Activated CD4-positive, alpha-beta T cell treated with anti-CD3 and anti-CD28 coated beads, Interleukin-2, amount 10 ng/mL, durations not matched to agents 24 days and 14 days (primary cell): ENCODE measurements at places on chromosomes 5 and 9. TPM values are rescaled to one million over a fixed set of nuclear protein-coding genes. Genes with fewer than 3 reads are reported as not detected.
A peak's percentile ranks its signal among the peaks of the same experiment; 100 is the strongest.

GRCh38 chr9:25677301-25678146 is 720 bp downstream of the TUSC1 start:
- H3K4me3 ChIP-seq: peak overlapping the region; percentile 52
- H3K36me3 ChIP-seq: no peaks in the 10 kb centered on the region
- DNase-seq: peak; percentile 61
- no peaks in the 10 kb centered on the region for H3K4me1 ChIP-seq
- H3K27me3 ChIP-seq: peaks cover 9% of the 10 kb centered on the region

- no peak overlapping the region for H3K27ac ChIP-seq
- DNase-seq: no peak
- H3K27me3 ChIP-seq: no peaks in the 10 kb centered on the region
- H3K36me3 ChIP-seq: peaks cover 26% of the 10 kb centered on the region
Observed at GRCh38 chr5:179777456-179777855, 16.3 kb upstream of the LTC4S start.

GRCh38 chr9:105187781-105188180 is 56.7 kb upstream of the SLC44A1 start:
- no peaks in the 10 kb centered on the region for H3K36me3 ChIP-seq
- no peak overlapping the region for H3K4me3 ChIP-seq
- no peaks in the 10 kb centered on the region for H3K4me1 ChIP-seq
- H3K27me3 ChIP-seq: peaks cover 20% of the 10 kb centered on the region

GRCh38 chr5:54835647-54836046 is 149.7 kb downstream of the ESM1 start:
- no peaks in the 10 kb centered on the region for H3K36me3 ChIP-seq
- no peak overlapping the region for H3K27ac ChIP-seq
- DNase-seq: no peak

DNA sequence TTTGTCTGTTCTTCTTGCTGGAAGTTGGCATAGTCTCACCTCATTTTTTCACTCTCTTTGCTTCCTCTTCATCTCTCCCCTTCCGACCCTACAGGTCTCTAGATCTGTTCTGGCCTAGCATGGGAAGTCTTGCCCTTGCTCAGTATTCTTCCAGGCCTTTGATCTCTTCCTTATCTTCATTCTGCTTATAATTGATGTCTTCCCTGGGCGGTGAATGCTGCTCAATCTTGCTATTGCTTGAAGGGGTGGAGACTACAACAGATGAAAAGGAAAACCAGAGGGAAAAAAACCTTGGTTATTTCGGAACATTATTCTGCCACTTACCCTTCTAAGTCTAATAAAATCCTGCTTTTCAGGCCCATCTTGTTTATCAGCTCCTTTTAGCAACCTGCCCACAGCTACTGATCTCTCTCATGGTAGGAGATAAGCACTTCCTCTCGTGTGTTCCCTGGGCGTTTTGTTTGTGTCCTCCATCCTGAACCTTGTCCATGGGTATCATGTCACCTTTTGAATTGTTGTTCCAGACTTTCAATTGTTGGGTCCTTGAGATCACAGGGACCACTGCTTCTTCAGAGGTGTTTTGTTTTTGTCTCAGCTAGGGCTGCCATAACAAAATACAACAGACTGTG is 375.6 kb downstream of the ADGRV1 start:
- peaks cover 4% of the 10 kb centered on the region for H3K4me1 ChIP-seq
- no peaks in the 10 kb centered on the region for H3K36me3 ChIP-seq
- no peak overlapping the region for H3K27ac ChIP-seq
- H3K4me3 ChIP-seq: no peak overlapping the region
- no peak for DNase-seq

- peaks cover 4% of the 10 kb centered on the region for H3K27me3 ChIP-seq
- H3K27ac ChIP-seq: no peak overlapping the region
- H3K36me3 ChIP-seq: no peaks in the 10 kb centered on the region
- DNase-seq: no peak
- H3K4me1 ChIP-seq: no peaks in the 10 kb centered on the region
- no peak overlapping the region for H3K4me3 ChIP-seq
Observed at GRCh38 chr9:105673850-105674387, 11.7 kb downstream of the TAL2 start.

DNA sequence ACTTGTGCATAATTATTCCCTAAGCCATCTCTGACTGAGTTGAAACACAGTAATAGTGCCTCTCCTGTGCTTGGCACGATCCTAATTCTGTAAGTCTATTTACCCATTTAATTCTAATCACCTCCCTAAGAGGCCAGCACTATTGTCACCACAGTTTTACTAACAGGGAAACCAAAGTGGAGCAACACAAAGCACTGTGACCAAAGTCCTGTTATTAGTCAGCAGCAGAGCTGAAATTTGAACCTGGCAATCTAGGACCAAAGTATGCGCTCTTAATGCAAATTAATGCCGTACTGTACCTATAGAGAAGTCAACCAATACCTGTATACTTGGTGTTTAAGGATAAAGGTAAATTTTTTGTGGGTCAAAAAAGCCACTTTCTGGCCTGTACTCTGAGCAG is 77.1 kb upstream of the CNTLN start:
- DNase-seq: no peak
- no peaks in the 10 kb centered on the region for H3K27me3 ChIP-seq
- H3K27ac ChIP-seq: no peak overlapping the region
- no peak overlapping the region for H3K4me3 ChIP-seq
- H3K4me1 ChIP-seq: no peaks in the 10 kb centered on the region
- H3K36me3 ChIP-seq: no peaks in the 10 kb centered on the region

DNA sequence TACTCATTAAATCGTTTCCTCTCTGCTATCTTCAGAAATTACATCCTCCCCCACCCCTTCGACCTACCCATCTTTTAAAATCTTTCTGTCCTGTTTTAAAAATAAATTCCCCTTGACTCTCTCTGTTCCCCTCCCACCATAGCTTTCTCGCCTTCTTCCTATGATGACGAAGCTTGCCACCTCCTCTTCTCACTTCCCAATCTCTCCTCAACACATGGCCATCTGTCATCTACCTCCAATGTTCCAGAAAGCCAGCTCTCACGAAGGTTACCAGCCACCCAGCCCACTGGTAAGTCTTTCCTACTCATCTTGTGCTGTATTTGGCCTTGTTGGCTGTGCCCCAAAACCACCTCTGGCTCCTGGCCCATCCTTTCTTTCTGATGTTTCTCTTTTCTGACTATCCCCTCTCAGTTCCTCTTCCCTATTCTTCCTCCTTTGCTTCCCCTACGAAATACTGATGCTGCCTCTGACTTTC is 346.3 kb downstream of the ENC1 start:
- H3K27ac ChIP-seq: no peak overlapping the region
- no peak overlapping the region for H3K4me3 ChIP-seq
- H3K27me3 ChIP-seq: peaks cover 4% of the 10 kb centered on the region
- no peak for DNase-seq
- no peaks in the 10 kb centered on the region for H3K36me3 ChIP-seq

GRCh38 chr9:1604942-1605560 is 410.1 kb upstream of the SMARCA2 start:
- H3K27ac ChIP-seq: no peak overlapping the region
- no peaks in the 10 kb centered on the region for H3K36me3 ChIP-seq
- no peaks in the 10 kb centered on the region for H3K27me3 ChIP-seq
- H3K4me1 ChIP-seq: no peaks in the 10 kb centered on the region
- DNase-seq: peak; percentile 58

DNA sequence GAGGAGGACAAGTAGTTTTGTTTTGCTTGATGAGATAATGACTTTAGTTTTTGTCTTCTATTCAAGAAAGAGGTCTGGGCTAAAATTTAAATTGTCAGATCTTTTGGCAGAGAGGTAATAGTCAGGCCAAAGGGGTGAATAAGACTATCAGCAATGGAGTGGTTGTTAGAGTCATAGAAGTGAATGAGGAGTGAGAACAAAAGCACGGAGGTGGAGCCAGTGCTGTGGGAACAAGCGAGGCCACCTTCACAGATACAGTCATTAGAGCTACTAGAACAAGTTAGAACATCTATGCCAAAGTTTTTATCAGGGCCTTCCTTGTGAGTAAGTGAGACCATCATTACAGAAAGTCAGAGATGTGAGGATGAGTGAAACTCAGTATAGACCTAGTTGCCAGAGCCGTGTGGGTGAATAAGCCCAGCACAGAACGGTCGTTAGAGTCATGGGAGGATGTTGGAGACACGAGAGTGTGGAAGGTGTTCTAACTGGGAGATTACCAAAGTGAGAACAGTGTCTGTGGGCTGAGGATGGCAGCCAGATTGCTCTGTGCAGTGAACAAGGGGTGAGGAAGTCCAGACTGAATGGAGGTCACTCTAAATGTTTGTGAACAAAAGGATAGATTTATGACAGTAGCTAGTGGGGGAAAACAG is 135.1 kb downstream of the RPS23 start:
- no peak overlapping the region for H3K27ac ChIP-seq
- no peak overlapping the region for H3K4me3 ChIP-seq
- DNase-seq: no peak
- H3K27me3 ChIP-seq: no peaks in the 10 kb centered on the region
- no peaks in the 10 kb centered on the region for H3K4me1 ChIP-seq

DNA sequence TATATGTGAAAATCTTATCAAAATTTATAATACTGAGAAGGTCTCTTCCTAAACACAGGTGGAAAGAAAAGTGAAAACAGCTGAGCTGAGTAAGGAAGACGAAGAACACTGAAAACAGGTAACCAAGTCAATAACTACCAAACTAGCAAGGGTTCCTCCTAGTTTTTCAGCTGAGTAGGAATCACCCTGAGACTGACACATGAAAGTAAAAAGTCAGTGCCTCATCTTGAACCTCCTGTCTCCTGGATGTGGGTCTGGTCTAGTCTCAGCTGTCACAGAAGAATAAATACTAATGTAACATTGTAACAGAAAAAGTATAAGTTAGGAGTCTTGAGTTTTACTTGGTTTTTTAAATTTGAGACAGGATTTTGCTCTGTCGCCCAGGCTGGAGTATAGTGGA is 121.0 kb downstream of the MEF2C start:
- no peak for DNase-seq
- no peaks in the 10 kb centered on the region for H3K4me1 ChIP-seq
- peaks cover 5% of the 10 kb centered on the region for H3K27me3 ChIP-seq
- H3K36me3 ChIP-seq: no peaks in the 10 kb centered on the region

GRCh38 chr9:123611226-123611625 is 255.2 kb downstream of the CRB2 start:
- H3K36me3 ChIP-seq: no peaks in the 10 kb centered on the region
- no peak overlapping the region for H3K27ac ChIP-seq
- no peaks in the 10 kb centered on the region for H3K4me1 ChIP-seq
- H3K27me3 ChIP-seq: no peaks in the 10 kb centered on the region
- DNase-seq: no peak

GRCh38 chr5:10704949-10705621 is 55.9 kb downstream of the DAP start:
- H3K4me3 ChIP-seq: no peak overlapping the region

The POLE3 gene
- total RNA-seq: 81.4 and 84.4 TPM in 2 replicates

GRCh38 chr9:135320943-135321342 is 158.6 kb upstream of the PPP1R26 start:
- no peak overlapping the region for H3K4me3 ChIP-seq
- no peaks in the 10 kb centered on the region for H3K4me1 ChIP-seq
- no peak for DNase-seq
- H3K27me3 ChIP-seq: no peaks in the 10 kb centered on the region
- no peak overlapping the region for H3K27ac ChIP-seq
- H3K36me3 ChIP-seq: no peaks in the 10 kb centered on the region

DNA sequence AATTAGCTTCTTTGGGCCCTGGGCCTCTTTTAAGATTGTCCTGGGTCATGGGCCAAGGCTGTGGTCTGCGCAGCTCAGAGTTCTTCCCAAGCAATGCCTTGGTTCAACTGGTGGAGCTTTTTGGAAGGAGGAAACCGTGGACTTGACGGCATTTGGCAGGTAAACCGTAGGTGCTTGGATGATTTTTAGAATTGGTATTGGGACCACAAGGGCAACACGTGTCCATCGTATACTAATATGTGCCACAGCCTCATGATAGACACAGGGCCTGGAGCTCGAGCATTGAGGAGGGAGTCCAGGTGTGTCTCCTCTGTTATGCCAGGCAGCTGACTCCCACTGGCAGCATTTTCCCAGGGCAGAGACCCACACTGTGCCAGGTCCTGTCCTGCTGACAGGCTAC is 120.9 kb upstream of the PITX1 start:
- no peaks in the 10 kb centered on the region for H3K36me3 ChIP-seq
- peaks cover 5% of the 10 kb centered on the region for H3K27me3 ChIP-seq
- no peak overlapping the region for H3K4me3 ChIP-seq
- no peak overlapping the region for H3K27ac ChIP-seq
- no peak for DNase-seq
- no peaks in the 10 kb centered on the region for H3K4me1 ChIP-seq

GRCh38 chr9:15295761-15296405 is 11.1 kb downstream of the TTC39B start:
- no peaks in the 10 kb centered on the region for H3K27me3 ChIP-seq
- peak overlapping the region; percentile 72 for H3K4me3 ChIP-seq

DNA sequence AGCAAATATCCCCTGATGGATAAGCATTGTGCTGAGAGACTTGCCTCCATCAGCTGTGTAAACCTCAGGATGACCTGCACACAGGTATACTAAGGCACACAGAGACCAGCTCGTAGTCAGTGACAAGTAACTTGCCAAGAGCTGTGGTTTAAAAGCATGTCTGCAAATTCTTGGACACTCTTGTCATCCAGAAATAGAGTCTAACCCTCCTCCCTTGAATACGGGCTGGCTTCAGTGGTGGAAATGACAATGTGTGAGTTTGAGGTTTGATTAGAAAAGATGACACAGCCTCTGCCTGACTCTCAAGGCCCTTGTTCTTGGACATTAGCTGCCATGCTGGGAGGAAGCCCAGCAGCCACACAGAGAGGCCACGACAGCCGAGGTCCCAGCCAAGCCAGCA is 114.4 kb downstream of the GADD45G start:
- H3K27me3 ChIP-seq: no peaks in the 10 kb centered on the region
- peaks cover 30% of the 10 kb centered on the region for H3K4me1 ChIP-seq
- no peak for DNase-seq
- H3K27ac ChIP-seq: no peak overlapping the region
- no peak overlapping the region for H3K4me3 ChIP-seq
- peaks cover 45% of the 10 kb centered on the region for H3K36me3 ChIP-seq

The DHX29 gene
- 18.0 and 18.2 TPM in 2 replicates for total RNA-seq

- no peak overlapping the region for H3K27ac ChIP-seq
- H3K36me3 ChIP-seq: no peaks in the 10 kb centered on the region
- H3K4me3 ChIP-seq: no peak overlapping the region
- H3K27me3 ChIP-seq: no peaks in the 10 kb centered on the region
- DNase-seq: no peak
Observed at GRCh38 chr9:78871452-78872331, 574.8 kb downstream of the PSAT1 start.

- H3K4me3 ChIP-seq: no peak overlapping the region
- H3K36me3 ChIP-seq: peaks cover 8% of the 10 kb centered on the region
- no peak for DNase-seq
- no peaks in the 10 kb centered on the region for H3K27me3 ChIP-seq
- no peak overlapping the region for H3K27ac ChIP-seq
Observed at GRCh38 chr5:78235289-78235688, 59.2 kb downstream of the AP3B1 start.

- no peaks in the 10 kb centered on the region for H3K4me1 ChIP-seq
- H3K36me3 ChIP-seq: no peaks in the 10 kb centered on the region
- peaks cover 6% of the 10 kb centered on the region for H3K27me3 ChIP-seq
- no peak for DNase-seq
- H3K27ac ChIP-seq: no peak overlapping the region
- no peak overlapping the region for H3K4me3 ChIP-seq
Observed at GRCh38 chr9:69970001-69970533, 73.6 kb upstream of the MAMDC2 start.
